ENCODE measurements at places on chromosomes 1 and 21.

DNA sequence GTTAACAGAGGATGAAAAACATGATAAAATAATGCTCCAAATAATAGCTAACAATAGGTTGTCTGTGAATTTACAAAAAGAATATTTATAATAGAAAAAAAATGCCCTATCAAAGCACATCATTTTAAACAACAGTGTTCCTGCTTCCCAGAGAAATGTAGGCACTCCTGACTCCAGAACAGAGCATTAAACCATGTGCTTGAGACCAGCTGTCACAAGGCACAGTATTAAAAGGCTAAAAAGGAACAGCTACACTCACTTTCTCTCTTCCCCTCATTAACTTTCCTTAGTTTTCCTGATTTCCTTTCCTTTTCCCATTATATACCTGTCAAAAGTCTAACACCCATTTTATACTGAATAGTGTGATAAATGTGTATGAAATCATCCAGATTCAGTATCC, 10.9 kb downstream of the VAV3 start:
- no peak for DNase-seq

- no peak for DNase-seq
Observed at GRCh38 chr1:160397651-160398050, 2.7 kb upstream of the VANGL2 start.

DNA sequence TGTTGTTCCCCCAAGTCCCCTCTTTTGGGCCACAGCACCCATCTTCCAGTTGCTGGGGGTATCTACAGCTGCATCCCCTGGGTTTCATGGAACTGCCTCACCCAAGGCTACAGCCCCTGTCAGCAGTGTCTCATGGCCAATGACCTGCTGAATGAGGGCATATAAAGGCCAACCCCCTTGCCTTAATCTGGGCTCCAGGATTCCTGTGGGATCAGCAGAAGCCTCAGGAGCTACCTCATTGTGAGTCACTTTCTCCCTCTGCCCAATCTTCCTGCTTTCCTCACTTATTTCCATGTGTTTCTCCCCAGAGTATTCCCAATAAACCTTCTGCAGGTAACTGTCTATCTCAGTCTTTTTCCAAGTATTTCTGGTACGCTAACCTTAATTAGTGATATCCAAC, 37.3 kb upstream of the SYT14 start:
- no peak for DNase-seq

- DNase-seq = no peak
Observed at GRCh38 chr1:1554926-1555915, 14.8 kb upstream of the TMEM240 start.

GRCh38 chr1:116545359-116545705, 25.5 kb downstream of the CD58 start:
- no peak for DNase-seq
